ENCODE measurements at places on chromosomes 1 and 21. TPM values are rescaled to one million over a fixed set of nuclear protein-coding genes. Genes with fewer than 3 reads are reported as not detected.

GRCh38 chr1:109863667-109864046, 47.0 kb upstream of the CSF1 start:
- H3K4me1 ChIP-seq, result no peaks in the 10 kb centered on the region
- H3K27me3 ChIP-seq, result no peaks in the 10 kb centered on the region
- no peaks in the 10 kb centered on the region for H3K36me3 ChIP-seq
- no peak overlapping the region for H3K27ac ChIP-seq
- no peak overlapping the region for H3K4me3 ChIP-seq
- DNase-seq, result no peak

- H3K27ac ChIP-seq, result no peak overlapping the region
- H3K4me3 ChIP-seq, result no peak overlapping the region
- H3K4me1 ChIP-seq, result no peaks in the 10 kb centered on the region
- H3K36me3 ChIP-seq, result peaks cover 7% of the 10 kb centered on the region
- no peak for DNase-seq
Observed at GRCh38 chr1:3642919-3643675, 6.8 kb downstream of the WRAP73 start.

The SPAG17 gene
- 0.52 TPM for polyA plus RNA-seq

The ITGB2 gene
- 0.55 TPM for polyA plus RNA-seq

DNA sequence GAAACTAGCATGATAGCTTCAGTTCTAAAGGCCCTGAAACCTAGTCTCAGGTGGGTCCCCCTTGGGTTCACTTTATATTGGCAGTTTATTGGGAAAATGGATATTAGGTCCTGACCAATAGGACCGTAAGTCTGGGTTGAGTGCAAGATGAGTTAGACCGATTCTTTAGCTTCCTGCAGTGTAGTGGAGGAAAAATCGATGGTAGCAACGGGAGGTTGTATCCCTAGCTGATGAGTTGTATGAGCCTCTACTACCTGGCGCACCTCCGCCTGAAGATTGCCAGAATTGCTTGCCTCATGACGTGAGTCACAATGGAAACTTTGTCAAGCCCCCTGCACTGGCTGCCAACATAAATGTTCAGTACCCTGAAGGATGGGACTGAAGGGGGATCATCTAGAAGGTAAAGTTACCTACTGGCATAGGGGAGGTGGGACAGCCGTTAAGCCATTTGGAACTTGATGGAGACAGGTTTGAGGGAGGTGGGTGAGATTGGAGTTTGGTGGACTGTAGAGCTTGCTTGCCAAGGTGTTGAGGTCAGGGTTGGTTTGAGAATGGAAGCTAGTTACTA, 3.9 kb downstream of the RCC1 start:
- peak overlapping the region; percentile 23 for H3K4me3 ChIP-seq
- peaks cover 50% of the 10 kb centered on the region for H3K36me3 ChIP-seq
- peak overlapping the region; percentile 86 for H3K27ac ChIP-seq

GRCh38 chr21:25127811-25128210, 479.5 kb downstream of the MRPL39 start:
- DNase-seq, result no peak
- H3K27ac ChIP-seq, result no peak overlapping the region
- H3K4me3 ChIP-seq, result no peak overlapping the region
- H3K36me3 ChIP-seq, result no peaks in the 10 kb centered on the region
- H3K27me3 ChIP-seq, result no peaks in the 10 kb centered on the region
- H3K4me1 ChIP-seq, result no peaks in the 10 kb centered on the region

The DENND2D gene
- 7.8 TPM for polyA plus RNA-seq

The AMY1B gene
- polyA plus RNA-seq, result not detected

DNA sequence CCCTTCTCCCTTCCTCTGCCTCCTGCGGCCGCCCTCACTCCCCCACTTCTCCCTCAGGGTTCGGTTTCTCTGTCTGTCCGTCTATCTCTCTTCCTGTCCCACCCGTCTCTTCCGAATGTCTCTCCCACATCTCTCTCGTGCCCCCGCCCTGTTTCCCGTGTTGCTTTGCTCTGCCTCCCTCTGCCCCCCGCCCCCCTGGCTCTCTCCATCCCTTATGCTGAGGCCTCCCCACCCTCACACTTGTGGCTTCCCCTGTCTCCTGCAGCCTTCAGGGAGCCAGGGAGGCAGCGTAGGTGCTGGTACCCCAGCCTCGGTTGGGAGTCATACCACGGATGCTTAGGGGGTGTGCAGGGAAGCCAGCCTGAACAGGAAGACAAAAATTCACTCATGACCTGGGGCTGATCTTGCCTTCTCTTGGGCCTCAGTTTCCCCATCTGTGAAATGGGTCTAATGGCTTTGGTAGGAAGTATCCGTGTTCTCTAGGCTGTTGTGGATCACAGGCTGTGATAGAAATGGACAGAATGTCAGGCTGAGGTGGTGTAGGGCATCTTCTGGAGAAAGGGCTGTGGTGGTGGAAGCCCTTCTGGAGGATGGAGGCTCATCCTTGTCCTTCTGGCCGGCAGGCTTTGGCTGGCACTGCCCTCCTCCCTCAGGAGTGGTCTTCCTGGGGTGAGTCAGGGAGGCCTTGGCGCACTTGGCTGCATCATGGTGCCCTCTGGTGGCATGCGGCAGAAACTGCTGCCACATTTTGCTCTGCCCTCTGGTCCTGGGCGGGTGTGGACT, 55.5 kb downstream of the FOXO6 start:
- H3K36me3 ChIP-seq, result no peaks in the 10 kb centered on the region
- DNase-seq, result no peak
- H3K4me1 ChIP-seq, result peaks cover 16% of the 10 kb centered on the region
- H3K27me3 ChIP-seq, result no peaks in the 10 kb centered on the region
- no peak overlapping the region for H3K4me3 ChIP-seq

DNA sequence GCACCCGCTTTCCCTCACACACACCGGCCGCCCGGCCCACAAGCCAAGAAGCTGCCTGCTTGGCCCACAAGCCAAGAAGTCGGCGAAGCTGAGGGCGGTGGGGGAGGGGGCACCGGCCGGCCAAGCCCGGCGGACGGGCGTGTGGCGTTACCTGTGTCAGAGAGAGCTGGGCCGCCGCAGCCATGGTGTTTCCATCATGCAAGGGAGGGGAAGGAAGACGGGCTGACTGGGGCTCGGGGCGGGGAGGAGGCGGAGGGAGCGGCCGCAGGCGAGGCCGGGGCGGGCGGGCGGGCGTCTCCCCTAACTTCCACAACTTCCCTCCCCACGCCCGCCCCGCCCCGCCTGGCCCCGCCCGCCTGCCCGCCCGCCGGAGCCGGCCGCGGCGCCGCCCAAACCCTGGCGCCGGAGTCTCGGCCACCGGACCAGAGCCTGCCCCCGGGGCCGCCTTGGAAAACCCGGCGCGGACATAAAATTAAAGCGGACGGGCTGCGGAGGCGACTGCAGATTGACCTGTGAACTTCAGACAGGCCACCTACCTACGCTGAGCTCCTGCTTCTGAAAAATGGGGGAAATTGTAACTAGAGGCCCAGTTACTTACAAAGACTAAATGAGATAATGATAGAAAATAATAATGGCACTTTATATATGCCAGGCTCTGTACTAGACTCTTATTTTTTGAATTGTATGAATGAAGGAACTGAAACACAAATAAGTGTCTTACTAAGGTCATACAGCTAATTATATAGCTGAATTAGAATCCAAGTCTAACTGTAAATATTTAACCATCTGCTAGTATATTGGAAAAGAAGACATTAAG, at the start of gene EPS15:
Gene EPS15, minus strand, starts transcription at position 219 of the 817 bp plus-strand sequence. Its CDS starts 35 bp downstream, at position 184.
- peak within 1 kb of the TSS; percentile 83 for H3K27ac ChIP-seq
- no peaks in the 10 kb centered on the region for H3K27me3 ChIP-seq
- H3K4me1 ChIP-seq, result peaks cover 30% of the 10 kb centered on the region
- no peak for DNase-seq
- H3K4me3 ChIP-seq, result peak within 1 kb of the TSS; percentile 71

- H3K27me3 ChIP-seq, result peaks cover 98% of the 10 kb centered on the region
- no peaks in the 10 kb centered on the region for H3K36me3 ChIP-seq
- H3K4me3 ChIP-seq, result no peak overlapping the region
- no peaks in the 10 kb centered on the region for H3K4me1 ChIP-seq
Observed at GRCh38 chr1:50417946-50418599, 5.2 kb downstream of the DMRTA2 start.

The OVAAL gene
- polyA plus RNA-seq, result not detected

DNA sequence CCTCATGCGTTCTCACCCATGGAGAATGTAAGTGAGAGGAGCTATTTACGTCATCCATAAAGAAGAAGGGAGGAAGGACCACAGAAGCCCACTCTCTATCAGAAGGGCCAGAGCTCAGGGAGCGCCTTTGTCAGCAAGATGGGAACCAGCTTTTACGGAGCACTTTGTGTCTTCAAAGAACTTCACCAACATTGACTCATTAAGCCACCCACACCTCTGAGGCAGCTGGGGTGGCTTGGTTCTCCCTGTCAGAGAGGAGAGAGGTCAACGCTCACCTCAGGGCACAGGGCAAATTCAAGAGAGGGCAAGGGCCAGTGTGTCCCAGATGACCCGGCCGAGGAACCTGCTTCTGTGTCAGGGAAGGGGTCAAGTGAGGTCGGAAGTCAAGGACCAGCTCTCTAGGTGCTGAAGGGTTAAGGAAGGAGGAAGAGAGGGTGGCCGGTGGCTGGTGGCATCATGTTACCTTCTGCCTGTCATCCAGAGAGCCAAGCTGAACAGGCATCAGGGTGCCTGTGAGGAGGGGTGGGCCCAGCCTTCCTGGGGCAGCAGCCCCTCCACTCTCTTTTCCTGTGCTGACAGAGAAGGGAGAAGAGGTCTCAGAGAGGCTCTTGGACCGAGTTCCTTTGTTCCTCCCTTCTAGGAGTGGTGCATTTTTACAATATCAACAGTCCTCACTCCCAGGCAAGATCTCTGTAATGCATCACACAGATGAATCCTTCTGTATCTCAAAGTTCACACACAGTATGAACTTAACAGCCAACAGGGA, 109.0 kb downstream of the ETS2 start:
- no peak for DNase-seq
- H3K27me3 ChIP-seq, result no peaks in the 10 kb centered on the region
- H3K4me3 ChIP-seq, result no peak overlapping the region
- H3K27ac ChIP-seq, result no peak overlapping the region
